ENCODE measurements at places on chromosomes 7 and 10.

DNA sequence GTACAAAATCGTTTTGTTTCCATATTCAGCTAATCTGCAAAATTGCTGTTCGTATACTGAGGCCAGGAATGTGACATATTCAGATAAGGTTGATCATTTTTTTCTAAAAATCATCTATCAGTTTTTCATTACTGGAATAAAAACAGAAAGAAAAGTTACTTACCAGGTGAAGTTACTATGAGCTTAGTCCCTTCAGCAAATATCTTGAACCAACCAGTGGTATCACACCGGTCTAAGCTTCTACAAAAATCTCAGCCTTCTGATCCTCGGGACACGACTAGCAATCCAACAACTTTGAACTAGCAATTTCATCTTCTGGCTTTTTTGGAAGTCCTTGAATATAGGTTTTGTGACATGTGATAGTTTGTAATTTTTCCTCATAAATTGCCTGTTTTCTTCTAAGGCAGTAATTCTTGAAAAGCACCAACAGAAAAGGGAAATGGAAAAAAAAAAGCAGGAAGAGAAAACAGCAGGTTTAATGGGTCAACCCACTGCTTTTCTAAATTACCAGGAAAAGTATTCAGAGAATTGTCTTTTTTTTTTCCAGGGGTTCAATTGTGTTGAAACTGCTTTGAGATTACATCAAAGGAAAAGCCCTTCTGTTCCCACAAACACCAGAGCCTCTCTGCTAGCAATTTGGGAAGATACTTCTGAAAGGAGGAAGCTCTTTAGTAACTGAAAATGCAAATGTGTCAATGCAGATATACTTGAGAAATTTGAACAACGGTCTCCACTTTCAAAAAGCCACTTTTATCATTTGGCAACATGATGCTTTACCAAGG is 2.9 kb upstream of the TARP start:
- no peak for DNase-seq

- no peak for DNase-seq
Observed at GRCh38 chr10:118107040-118107439, 60.3 kb upstream of the RAB11FIP2 start.

GRCh38 chr7:124532166-124532565 is 233.4 kb downstream of the GPR37 start:
- no peak for DNase-seq

GRCh38 chr10:25902002-25902401 is 32.0 kb upstream of the MYO3A start:
- DNase-seq: no peak

- no peak for DNase-seq
Observed at GRCh38 chr7:64744680-64745079, 49.5 kb upstream of the ZNF138 start.

GRCh38 chr10:106981452-106982075 is 182.9 kb downstream of the SORCS1 start:
- DNase-seq: no peak

- DNase-seq: no peak
Observed at GRCh38 chr7:122413339-122413738, 108.8 kb upstream of the FEZF1 start.

DNA sequence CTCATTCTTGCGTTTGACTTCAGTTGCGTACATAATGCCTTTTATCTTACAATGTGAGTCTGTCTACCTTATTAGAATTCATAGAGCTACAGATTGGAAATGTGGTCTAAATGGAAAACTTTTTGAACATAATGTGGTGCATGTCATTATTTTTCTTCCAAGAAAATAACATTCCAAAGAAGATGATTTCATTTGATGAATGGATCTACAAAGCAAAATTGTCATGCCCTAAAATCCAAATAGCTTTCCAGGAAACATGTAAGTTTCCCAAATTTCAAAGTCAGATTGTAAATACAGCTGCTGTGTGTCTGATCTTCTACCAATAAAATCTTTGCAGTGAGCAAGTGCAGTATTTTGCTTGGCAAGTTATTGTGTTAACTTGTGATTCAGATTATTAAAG is 101.8 kb upstream of the FZD8 start:
- no peak for DNase-seq

GRCh38 chr7:21566094-21566493 is 23.3 kb downstream of the DNAH11 start:
- no peak for DNase-seq

- DNase-seq: peak; percentile 37
Observed at GRCh38 chr7:40880581-40880980, 745.8 kb downstream of the SUGCT start.

DNA sequence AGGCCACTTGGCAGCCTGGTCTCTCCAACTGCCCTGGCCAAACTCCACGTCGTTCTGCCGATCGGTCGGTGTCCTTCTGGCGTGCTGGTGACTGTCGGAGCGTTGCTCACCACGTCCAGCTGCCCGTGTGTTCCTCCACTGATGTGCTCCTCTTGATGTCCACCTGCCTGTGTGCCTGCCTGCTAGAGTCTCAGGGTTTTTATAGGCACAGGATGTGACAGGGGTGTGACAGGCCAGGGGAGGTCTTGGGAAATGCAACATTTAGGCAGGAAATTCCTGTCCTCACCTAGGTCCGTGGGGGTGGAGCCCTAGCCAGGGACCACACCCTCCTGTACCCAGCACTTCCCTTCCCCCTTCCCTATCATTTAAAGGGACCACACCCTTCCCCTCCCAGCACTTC is 25.2 kb upstream of the CFAP46 start:
- no peak for DNase-seq

DNA sequence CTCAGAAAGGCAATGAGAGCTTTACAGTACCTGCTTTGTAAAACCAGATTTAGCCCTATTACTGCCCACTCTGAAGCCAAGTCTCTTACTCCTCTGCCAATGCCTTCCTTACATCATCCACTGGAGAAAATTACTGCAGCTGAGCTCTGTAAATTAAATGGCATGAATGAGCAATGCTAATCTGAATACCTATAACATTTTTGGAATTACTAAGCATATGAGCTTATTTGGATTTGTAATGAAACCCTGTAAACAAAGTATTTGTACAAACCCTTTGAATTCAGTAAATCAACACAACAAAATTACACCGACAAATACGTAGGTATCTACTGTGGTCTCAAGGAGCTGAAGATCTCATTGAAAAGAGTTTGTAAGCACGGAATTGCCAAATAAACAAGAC is 12.1 kb upstream of the CCNY start:
- DNase-seq: peak; percentile 44

GRCh38 chr7:89798599-89798996 is 355.7 kb upstream of the STEAP1 start:
- no peak for DNase-seq

- DNase-seq: no peak
Observed at GRCh38 chr10:95840121-95840520, 67.7 kb upstream of the CC2D2B start.

DNA sequence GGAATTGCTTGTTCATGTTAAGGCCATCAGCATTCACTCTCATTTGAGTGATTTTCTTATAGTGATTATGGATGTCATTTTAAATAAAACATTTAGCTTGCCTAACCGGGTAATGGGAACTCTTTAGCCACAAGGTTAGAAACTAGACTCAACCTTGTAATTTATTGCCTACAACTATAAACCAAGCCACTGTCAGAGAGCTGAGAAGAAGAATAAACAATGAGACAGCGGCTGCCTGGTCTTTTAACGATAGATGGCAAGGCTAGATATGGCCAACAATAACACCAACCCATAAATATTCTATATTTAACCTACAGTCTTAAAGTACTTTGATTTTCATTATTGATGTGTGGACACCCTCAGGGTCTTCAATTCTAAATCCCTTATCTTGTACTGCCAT is 27.8 kb upstream of the INHBA start:
- no peak for DNase-seq

DNA sequence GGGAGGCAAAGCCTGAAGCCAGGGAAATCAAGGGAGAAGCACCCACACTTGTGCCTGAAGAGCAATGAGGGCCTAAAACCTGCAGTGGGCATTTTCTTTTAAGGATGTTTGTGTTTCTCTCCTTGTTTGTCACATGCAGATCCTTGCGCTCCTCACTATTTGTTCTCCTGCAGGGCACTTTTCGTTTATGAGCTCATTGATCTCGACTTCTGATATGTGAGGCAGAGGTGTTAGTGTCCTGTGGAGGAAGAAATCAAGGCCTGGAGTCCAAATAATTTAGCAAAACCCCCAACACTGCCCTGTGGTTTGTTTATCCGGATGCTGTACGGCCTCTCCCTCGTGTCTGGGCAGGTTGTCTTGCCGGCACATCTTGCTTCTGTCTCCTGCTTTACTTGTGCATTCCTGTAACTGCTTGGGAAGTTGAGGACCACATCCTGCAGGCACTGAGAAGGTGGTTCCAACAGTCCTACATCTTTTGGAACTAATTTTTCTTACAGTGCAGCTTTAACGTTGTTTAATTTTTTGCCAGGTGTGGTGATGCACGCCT is 13.7 kb downstream of the UBE3C start:
- no peak for DNase-seq

DNA sequence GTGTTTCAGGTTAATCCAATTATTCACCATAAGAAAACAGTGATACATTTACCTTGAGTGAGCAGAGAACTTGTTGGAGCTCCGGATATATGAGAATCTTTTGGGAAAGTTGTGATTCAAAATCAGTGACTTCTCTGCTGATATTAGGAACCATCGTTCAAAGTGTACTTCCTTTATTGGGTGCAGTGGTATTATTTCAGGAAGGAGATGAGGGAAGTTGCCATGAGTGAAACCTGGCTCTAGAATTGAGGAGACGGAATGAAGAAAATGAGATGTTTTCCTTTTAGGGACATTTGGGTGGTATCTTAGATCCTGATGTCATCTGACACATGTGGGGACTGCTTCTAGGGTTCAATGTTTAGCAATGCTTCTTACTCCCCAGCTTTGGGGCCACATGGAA is 343.9 kb downstream of the ABCA13 start:
- no peak for DNase-seq

DNA sequence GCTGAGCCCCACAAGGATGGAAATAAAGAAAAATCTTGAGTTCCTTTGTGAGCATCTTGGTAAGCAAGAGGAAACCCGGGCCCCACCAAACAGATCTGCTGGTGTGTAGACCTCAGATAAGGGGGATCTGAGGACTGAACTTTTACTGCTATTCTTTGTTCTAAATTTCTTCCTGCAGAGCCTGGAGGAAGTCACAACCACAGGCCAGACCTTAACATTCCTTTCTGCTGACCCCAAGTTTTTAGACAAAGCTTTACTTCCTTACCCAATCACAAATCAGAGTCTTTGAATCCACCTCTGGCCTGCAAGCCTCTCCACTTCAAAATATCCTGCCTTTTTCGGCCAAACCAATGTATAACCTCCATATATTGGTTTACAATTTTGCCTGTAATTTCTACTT is 352.6 kb upstream of the AUTS2 start:
- DNase-seq: no peak

DNA sequence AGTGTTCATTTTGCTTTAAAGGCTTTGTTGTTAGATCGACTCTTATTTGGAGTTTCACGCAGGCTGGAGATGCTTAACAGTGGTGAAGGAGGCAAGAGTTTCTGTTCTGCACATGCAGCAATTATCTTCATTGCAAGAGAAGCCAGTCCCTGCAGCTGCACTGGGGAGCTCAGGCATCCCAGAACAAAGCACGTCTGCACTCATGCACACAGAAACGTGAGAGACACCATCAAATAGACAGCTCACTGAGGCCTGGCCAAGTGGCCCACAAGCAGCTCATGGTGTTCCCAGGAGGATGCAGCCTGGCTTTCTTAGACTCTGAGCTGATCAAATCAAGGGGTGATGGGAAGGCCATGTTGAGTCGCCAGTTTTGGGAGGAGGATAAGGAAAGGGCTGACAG is 246.1 kb downstream of the CREB5 start:
- no peak for DNase-seq

DNA sequence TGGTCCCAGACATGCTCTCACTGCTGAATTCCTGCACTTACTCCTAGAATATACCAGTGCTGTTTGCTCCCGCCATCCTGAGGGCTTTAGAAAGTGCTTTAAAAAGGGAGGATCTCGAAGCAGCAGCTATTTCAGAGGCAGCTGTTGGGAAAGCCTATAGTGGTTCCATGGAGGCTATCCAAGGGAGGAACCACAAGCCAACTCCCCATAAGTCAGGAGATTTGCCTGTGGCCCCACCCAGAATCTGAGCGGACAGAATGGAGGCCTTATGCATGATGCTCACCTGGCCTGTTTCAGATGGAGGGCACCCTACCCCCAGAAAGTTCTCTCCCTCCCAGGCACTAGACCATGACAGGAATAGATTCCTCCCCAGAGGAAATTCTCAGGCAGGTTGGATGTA is 2.3 kb upstream of the KCNIP2 start:
- no peak for DNase-seq

DNA sequence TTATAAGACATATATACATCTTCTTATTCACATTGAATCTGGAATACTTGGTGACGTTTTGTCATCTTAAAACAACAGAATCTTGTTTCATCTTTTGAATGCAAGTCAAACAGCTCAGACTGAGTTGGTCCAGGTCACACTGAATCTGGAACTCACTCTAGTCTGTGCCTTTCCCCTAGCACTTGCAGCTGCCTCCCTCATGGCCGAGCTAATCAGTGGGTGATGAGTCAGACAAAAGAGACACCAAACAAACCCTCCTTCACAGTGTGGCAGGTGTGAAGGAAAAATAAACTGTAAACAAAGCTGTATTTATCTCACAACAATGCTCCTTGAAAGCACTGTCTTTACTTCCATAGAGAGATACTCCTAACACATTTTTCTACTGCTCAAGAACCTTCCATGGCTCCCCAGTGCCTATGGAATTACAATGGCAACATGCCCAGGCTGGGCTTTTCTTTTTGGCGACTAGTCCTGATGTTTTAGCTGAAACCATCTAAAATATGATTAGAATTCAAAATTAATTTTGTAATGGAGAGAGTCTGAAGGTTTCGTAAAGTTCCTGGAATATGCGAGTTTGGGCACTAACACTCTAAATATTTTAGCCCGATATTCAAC is 140.0 kb downstream of the ZNF365 start:
- no peak for DNase-seq

- no peak for DNase-seq
Observed at GRCh38 chr7:64078699-64078994, 33.4 kb downstream of the ZNF727 start.

- DNase-seq: no peak
Observed at GRCh38 chr7:64101943-64102655, 56.9 kb downstream of the ZNF727 start.

All from fibroblast of gingiva (primary cell).